NCI-H2227 treated with DMSO at 0.1 percent for 48 hours (cell line): ENCODE measurements at places on chromosomes 11 and 22.
A peak's percentile ranks its signal among the peaks of the same experiment; 100 is the strongest.

- no peak for DNase-seq
These were observed 50.3 kb downstream of the CLMP start for GRCh38 chr11:123144707-123145106.

- no peak for DNase-seq
These were observed 62.5 kb upstream of the YWHAH start for GRCh38 chr22:31881865-31882264.

DNA sequence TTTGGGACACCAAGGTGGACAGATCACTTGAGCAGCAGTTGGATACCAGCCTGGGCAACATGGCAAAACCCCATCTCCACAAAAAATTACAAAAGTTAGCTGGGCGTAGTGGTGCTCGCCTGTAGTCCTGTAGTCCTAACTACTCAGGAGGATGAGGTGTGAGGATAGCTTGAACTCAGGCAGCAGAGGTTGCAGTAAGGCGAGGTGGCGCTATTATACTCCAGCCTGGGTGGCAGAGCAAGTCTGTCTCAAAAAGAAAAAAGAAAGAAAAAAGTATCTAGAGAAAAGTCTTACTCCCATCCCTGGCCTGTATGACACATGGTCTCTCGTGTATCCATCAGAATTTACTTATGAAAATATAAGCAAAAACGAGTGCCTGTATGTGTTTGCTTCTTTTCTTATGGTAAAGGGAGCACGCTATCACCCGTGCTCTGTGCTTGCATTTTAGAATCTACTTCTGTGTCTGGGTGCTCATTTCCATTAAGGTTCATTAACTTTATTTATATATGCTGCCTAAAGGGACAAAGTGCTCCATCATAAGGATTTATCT lies 15.4 kb upstream of the CPT1A start:
- DNase-seq: no peak

GRCh38 chr11:71263386-71263785 lies 11.0 kb upstream of the SHANK2 start:
- no peak for DNase-seq

DNA sequence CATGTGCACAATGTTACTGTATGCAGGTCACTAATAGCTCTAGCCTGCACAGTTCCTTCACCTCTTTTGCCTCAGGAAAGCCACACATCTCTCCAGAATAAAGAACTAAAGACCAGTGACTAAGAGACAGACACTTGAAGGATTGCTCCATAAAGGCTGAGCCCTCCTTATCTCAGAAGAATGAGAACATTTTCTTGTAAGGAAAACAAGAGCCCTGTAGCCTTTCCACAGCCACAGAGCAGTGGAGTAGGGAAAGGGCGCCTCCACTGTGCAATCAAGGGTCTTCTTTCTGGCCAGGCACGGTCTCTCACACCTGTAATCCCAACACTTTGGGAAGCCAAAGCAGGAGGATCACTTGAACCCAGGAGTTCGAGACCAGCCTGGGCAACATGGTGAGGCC lies 202.6 kb upstream of the TMEM45B start:
- no peak for DNase-seq

DNA sequence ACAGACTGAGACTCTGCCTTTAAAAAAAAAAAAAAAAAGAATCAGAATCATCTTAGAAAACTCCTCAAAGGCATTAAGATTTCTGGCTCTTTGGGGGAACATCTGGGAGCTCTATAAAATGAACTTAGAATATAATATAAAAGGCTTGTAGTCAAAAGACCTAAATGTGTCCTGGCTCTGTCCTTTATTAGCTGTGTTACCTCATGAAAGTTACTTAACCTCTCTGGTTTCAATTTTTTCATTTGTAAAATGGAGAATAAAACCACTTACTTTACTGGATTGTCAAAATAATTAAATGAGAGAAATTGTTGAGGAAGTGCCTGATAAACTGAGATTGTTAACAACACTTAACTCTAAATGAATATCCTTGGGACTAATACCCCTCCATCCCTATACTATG lies 81.8 kb downstream of the FAM168A start:
- DNase-seq: no peak

GRCh38 chr11:115123641-115124040 lies 380.6 kb downstream of the CADM1 start:
- no peak for DNase-seq

GRCh38 chr11:34621876-34622275 lies 983 bp downstream of the EHF start:
- DNase-seq: no peak

GRCh38 chr22:31350410-31350863 lies 4.3 kb upstream of the PATZ1 start:
- DNase-seq: peak; percentile 79

DNA sequence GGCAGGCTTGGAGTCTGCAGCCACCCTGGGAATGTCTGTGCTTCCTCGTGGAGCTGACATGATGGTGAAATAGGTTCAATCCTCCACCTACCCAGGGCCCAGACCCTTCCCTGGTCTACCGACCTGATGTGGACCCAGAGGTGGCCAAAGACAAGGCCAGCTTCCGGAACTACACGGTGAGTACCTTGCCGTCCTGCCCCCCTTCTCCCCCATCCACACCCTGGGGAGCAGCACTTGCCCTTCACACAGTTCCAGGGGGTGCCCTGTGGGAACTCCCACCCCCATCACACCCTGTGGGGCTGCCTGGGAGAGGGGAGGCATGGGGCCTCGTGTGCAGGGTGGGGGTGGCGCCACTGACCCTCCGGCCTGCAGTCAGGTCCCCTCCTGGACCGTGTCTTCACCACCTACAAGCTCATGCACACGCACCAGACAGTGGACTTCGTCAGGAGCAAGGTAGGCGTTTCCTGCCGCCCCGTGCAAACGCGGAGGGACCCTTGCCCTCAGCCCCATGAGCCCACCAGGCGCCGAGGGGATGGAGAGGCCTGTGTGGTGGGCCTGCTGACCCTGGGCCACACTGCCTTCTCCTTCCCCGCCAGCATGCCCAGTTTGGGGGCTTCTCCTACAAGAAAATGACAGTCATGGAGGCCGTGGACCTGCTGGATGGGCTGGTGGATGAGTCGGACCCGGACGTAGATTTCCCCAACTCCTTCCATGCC lies 789 bp downstream of the MIOX start:
- DNase-seq: no peak

GRCh38 chr11:61797263-61797944 lies 4.7 kb downstream of the FEN1 start:
- DNase-seq: peak; percentile 68

GRCh38 chr22:24512043-24512442 lies 16.9 kb downstream of the UPB1 start:
- DNase-seq: no peak

DNA sequence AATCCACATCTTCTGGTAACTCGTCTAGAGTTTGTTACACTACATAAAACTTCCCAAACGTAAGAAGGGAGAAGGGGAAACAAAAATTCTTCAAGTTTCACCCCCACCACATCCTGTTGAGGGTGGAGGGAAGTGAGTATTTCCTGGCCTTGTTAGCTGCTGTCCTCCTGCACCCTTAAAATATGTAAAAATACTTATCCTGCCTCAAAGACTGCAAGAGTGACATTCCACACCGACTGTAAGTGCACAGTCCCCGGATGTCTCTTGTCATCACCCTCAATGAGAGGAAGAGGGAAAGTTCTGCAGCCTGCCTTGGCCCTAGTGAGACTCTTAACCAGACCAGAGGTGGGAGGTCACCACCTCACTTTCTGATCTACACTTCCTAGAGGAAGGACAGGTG lies 3.3 kb downstream of the TMEM121B start:
- no peak for DNase-seq

GRCh38 chr22:42436404-42436803 lies 4.2 kb upstream of the NFAM1 start:
- DNase-seq: no peak

DNA sequence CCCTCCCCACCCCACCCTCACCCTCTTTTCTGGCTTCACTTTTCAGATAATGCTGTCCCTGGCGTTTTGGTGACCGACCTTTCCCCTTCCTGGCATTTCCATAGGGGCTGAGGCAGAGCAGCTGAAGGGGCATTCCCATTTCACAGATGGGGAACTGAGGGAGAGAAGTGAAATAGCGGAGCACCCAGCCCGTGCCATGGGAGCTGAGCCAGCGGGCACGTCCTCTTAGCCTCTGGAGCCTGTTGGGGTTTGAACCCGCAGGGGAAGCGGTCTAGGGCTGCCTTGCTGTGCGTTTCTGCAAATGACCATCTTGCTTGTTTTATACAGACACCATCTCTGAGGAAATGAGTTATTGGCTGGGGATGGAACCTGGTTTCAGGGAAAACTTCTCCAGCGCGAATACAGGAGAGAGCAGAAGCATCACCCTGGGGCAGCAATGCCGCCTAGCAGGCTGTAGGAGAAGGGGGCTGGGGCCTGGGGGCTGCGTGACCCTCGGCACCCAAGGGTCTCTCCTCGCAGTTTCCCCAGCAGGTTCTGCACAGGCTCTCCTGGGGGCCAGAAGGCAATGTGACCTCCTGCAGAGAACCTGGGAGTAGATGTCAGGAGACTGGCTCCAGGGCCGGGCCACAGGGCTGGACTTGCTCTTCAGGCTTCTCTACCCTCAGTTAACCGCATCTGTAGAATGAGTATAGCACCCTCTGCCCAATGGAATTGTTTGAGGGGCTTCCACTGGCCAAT lies 1.5 kb downstream of the PTPRJ start:
- DNase-seq: no peak

GRCh38 chr11:79089601-79090000 lies 351.2 kb downstream of the TENM4 start:
- no peak for DNase-seq

- no peak for DNase-seq
These were observed 19.6 kb upstream of the MOGAT2 start for GRCh38 chr11:75697906-75698581.

DNA sequence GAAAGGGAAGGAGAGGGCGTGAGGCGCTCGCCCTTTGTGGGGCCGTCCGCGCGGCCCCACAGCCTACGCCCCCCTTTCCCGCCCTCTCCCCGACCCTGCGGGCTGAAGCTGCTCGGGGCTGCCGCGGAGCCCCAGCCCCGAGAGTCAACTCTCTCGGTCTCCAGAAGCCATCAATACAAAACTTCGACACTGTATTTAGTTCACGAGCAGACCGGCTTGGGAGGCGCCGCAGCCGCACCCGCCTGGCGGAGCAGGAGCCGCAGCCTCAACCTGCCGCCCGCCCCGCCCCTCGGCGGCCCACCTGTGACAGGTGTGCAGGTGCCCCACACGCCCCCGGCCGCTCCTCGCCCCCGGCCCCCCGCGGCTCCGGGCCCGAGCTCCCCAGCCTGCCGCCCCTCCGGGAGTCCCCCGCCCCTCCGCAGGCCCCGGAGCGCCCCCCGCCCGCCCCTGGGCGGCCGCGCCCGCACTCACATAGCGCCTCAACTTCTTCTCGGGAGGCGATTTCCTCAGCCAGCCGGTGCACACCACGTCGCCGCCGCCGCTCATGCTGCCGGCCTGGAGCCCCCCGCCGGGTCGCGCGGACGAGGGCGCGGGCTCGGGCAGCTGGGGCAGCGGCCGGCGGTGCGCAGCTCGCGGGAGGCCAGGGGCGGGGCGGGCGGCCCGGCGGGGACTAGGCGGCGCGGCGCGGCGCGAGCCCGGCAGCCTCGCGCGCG lies at the start of gene GAB2:
Gene GAB2 (minus strand): TSS at position 646 of the 713 bp plus-strand sequence. CDS start 100 bp downstream, at position 546.
- no peak for DNase-seq
